Activated CD8-positive, alpha-beta memory T cell treated with anti-CD3 and anti-CD28 coated beads for 1 hour (primary cell): ENCODE measurements at places on chromosomes 5 and 9.

DNA sequence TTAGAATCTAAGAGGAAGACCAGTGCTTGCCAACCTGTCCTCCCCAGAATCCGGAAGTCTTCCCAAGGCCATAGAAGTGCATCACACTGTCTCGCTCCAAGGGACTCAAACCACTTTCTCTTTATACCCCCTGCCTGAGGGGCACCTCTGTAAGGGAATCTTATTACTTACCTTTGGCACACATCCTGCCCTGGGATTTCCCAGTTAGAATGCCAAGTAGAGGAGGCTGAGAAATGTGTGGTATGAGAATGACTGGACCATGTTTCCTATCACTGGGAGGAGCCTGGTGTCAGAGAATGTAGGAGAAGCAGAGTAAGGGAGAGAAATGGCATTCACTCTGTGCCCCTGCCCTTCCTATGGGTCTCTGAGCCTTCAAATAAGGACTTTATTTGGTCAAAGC, 85.8 kb downstream of the AOPEP start:
- no peak for DNase-seq

GRCh38 chr5:142653321-142653720, 32.6 kb downstream of the FGF1 start:
- no peak for DNase-seq

DNA sequence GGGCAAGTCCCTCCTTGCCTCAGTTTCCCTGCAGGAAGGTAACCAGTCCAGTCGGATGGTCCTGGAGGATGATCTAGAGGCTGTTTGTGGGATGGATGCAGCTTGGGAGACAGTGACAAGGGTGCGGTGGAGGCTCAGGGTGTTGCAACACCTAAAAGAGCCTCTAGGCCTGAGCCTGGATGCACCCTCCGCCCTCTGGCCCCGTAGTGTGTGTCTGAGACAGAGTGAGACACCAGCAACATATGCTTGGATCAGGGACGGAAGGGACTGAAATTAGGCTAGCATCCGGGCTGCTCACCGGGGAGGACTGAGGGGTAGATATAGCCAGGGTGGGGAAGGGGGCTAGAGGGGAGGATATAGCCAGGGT, 1.1 kb downstream of the CRAT start:
- no peak for DNase-seq

- DNase-seq: no peak
These were observed 191.7 kb downstream of the GABBR2 start for GRCh38 chr9:98516897-98517503.

GRCh38 chr5:143629871-143630659, 181.9 kb upstream of the HMHB1 start:
- DNase-seq: no peak

GRCh38 chr9:108681851-108682590, 173.8 kb downstream of the ACTL7B start:
- DNase-seq: no peak

- DNase-seq: no peak
These were observed 94.9 kb downstream of the RAD23B start for GRCh38 chr9:107378006-107378405.

GRCh38 chr9:118426772-118427171, 722.6 kb downstream of the TLR4 start:
- DNase-seq: no peak

- no peak for DNase-seq
These were observed 18.0 kb downstream of the MTRR start for GRCh38 chr5:7886849-7887475.

DNA sequence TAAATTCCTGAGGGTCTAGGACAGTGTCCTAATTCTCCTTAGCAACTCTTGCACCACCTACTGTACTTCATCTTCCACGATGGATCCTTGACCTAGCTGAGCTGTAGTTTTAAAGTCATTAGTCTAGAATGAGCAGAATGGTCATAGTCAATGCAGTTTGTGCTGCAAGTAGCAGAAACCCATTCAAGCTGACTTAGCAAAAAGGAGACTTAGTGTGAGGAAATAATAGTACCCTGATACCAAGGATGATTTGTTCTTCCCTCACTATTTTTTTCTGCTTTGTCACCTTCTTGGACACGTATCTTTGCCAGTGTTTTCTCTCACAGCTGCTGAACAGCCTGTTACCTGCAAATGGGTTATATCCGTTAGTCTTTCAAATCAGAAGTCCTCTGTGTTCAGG, 5.3 kb downstream of the MFAP3 start:
- no peak for DNase-seq
